ENCODE measurements at places on chromosomes 5 and 9.
A peak's percentile ranks its signal among the peaks of the same experiment; 100 is the strongest.

DNA sequence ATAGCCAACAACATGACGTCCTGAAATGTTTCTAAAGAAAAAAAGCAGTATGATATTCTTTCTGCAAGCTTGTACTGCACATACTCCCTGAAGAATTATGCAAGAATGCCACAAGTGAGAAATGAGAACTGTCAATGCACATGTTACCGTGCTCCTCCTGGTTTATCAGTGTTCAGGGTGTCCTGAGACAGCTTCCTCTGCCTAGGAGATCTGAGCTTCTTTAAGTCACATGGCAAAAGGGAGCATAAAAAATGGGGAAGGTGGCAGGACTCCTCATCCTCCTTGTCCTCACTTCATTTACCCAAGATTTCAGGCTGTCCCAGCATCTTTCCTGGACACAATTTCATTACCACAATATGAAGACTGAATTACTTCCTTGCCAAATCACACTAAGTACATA, 238.2 kb downstream of the GLIS3 start:
- DNase-seq, result no peak

DNA sequence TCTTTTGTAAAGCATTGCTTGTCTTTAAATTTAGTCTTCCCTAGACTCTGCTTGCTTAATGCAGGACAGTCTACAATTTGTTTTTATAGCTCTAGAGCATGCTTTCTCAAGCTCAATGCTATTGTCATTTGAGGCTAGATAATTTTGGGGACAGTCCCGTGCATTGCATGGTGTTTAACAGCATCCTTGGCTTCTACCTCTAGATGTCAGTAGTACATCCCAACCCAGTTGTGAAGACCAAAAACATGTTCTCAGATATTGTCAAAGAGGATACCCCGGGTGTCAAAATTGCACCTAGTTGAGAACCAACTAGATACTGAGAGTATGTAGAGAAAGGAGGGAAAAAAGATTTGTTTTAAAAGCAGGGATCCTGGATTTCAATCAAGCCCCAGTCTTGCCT, 277.5 kb downstream of the CEMIP2 start:
- DNase-seq, result no peak

GRCh38 chr9:115553060-115553773, 435.3 kb upstream of the TNC start:
- no peak for DNase-seq

GRCh38 chr5:141223112-141223783, at the start of gene PCDHB14:
TSS of gene PCDHB14 (plus strand) at chr5:141223343. CDS start at chr5:141223506, 163 bp downstream.
- DNase-seq, result no peak

- no peak for DNase-seq
Observed at GRCh38 chr5:43498581-43498980, 14.9 kb upstream of the TMEM267 start.

DNA sequence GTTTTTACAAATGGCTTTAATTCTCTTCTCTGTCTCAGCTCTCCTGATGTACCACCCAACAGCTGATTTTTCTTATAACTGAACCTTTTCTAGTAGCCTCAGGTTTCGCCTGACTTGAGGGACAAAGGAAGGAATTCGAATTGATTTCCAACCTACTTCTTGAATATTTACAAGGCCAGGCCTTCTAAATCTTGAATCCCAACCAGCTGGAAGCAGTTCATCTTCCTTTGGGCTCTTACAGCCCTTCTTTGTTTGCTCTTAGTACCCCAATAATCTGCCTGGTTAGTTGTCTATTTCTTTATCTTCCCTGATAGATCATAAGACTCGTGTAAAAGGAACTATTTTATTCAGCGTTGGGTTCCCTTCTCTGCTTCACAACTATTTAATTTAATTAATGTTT, 95.9 kb downstream of the NLN start:
- no peak for DNase-seq

DNA sequence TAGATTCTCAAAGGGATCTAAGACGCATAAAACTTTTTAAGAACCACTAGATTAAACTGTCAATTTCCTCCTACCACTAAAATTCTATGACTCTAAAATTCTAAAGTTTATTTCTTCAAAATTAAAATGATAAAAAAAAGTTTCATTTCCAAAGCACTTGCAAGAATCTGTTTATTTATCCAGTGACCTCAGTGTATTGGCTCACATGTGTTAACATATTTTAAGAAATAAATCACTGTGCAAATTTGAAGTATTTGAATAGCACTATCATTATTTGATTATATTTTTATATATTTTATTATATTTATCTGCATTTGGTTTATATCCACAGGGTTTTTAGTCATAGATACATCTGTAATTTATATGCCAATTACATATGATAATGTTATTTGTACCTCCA, 62.2 kb upstream of the SLC12A2 start:
- no peak for DNase-seq

GRCh38 chr5:14118551-14119320, 24.4 kb upstream of the TRIO start:
- DNase-seq, result no peak

- DNase-seq, result no peak
Observed at GRCh38 chr5:139847091-139847490, 51.5 kb downstream of the PSD2 start.

DNA sequence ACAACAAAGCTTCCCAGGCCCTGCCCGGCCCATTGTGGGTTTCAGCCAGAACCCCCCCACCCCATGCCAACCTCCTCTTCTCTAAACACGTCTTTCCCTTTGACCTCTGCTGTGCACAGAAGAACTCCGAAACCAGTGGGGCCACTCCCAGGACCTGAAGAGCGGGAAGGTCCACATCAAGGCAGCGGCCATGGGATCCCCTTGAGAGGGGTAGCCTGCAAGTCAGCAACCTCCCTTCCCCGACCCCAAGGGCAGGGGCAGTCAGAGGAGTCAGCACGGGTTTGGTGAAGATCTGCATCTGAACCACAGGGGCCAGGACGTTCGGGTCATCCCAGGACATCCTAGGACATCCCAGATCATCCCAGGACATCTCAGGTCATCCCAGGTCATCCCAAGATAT, 379.9 kb upstream of the IRX4 start:
- no peak for DNase-seq

GRCh38 chr5:43231977-43232376, 40.0 kb downstream of the NIM1K start:
- no peak for DNase-seq

DNA sequence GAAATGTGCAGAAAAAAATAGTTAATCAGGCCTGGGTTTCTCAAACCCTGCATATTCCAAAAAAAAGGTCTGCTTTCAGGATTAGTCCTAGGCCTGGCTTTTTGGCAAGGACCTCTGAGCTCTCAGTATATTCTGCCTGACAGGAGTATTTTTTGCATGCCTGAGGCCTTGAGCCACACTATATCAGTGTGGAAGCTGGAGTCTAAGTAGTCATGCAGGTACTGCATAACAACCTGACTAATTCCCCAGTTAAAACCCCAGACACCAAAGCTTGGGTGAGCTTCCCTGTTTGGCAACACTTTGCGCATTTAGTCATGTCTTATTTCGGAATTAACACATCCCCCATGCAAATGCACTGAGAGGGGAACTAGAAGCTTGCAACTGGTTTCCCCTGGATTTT, 359.5 kb downstream of the CETN3 start:
- no peak for DNase-seq

GRCh38 chr5:39301406-39301805, 62.9 kb downstream of the C9 start:
- DNase-seq, result no peak

DNA sequence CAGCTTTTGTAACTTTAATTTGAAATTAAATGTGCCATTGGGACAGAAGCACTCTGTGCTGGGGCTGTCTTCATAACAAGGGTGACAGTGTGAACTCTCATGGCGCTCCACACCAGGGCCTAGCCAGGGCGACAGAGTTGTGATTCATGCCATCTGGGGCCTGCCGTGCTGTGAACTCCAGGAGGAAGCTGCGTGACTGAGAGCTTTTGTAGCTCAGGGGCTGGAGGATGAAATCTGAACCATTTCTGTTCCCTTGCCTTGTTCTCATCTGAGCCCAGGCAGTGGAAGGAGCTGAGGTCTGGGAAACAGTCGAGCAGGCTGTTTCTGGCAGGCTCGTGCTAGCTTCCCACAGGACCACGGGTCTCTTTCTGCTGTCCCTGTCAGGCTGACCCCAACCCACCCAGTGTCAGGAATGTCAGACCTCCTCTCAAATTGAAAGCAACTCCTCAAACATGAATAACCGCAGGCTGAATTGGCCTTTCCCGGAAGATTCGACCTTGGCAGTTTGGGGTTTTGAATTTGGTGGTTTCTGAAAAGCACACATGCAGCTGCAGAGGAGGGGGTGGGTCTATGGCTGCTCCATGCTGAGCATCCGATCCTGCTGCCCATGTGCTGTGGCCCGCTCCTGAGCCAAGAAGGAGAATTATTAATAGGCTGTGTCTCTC, 69.2 kb upstream of the RPS23 start:
- no peak for DNase-seq

- DNase-seq, result no peak
Observed at GRCh38 chr5:139708877-139709581, 60.9 kb downstream of the CXXC5 start.

DNA sequence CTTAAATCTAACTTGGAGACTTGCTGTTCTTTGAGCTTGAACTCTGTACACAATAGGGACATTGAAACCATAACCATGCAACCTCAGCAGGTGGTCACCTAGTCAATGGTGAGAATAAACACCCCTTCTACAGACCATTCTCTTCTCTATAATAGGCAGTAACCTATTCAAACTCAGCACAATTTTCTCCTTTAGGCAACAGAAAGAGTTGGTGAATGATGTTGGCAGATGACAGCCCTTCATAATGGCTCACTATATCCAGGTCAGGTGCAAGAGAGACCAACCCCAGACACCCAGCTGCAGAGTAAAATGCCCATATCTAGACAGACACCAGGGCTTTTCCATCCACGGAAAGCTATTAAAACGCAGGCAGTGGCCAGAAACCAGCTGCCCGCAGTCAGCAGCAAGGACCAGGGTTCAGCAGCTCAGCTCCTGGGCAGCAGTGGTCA, 106.7 kb downstream of the SERINC5 start:
- no peak for DNase-seq

DNA sequence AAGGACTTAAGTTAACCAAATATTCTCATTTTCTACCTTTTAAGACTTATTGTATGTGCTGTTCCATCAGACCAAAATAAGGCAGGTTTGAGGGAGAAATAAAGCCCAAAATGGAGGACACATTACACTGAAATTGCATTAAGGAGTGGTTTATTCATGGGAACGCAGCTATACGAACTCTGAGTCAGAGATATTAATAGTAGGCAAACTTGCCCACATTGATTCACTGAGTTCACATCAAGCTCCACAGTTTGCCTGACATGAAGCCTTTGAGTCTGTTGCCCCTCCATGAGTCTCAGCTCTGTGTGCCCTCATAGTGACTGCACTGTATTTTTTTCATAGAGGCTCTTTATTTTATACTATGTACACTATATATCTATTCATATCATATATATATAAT, 135.0 kb upstream of the SNX2 start:
- DNase-seq, result no peak

- peak; percentile 20 for DNase-seq
Observed at GRCh38 chr5:112923148-112923917, 1.3 kb upstream of the REEP5 start.

GRCh38 chr5:40402007-40402364, 277.7 kb upstream of the PTGER4 start:
- DNase-seq, result no peak

- DNase-seq, result no peak
Observed at GRCh38 chr5:58795327-58795726, 212.5 kb downstream of the RAB3C start.

DNA sequence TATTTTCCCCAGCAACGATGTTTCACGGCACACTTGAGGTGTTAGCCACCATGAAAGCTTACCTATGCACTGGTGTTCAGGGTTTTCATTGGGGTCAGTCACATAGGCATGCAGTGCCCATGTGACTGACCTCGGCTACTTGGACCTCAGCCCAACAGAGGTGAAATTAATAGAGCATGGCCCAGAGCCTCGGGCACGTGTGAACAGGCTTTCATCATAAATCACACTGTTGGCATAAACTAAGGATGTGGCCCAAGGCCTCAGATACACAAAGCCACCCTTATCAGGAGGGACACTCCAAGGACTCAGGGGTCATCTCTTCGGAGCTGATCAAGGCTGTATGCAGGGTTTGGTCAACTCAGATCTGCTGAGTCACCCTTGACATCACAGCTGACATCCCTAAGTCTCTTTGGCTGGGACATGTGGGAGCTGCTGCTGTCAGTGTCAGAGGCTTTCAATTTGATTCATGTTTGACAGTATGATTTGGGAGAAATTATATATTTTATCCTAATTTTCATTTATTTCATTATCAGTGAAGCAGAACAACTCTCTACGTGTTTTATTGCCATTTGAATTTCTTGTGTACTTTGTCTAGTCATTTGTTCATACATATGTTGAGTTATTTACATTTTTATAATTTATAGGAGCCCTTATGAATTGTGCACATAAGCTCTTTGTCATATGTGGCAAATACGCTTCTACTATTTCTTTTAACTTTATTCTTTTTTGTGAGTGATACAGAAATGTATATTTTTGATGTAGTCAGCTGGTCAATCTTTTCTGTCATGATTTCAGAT, 59.7 kb upstream of the ANKRD33B start:
- no peak for DNase-seq

GRCh38 chr5:131280417-131280816, 16.6 kb downstream of the CDC42SE2 start:
- no peak for DNase-seq

DNA sequence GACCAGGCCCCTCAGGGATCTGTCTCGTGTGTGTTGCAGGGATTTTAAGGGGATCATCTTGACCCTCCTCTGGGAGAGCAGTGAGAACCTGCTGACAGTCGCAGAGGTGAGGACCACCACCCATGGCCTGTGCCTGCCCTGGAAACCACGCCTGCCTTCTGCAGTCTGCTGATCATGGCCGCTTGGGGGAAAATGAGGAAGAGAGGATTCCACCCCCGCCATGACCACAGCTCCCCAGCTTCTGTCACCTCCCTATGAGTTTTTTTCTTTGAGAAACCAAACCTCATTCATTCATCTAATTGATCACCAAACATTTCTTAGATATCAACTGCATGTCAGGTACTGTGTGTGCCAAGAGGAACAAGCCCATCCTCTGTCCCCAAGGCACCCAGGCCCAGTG, 46.3 kb upstream of the TDRD7 start:
- no peak for DNase-seq

- DNase-seq, result no peak
Observed at GRCh38 chr9:85182383-85182782, 512.9 kb downstream of the NTRK2 start.

GRCh38 chr5:3893975-3894374, 298.3 kb downstream of the IRX1 start:
- DNase-seq, result no peak

DNA sequence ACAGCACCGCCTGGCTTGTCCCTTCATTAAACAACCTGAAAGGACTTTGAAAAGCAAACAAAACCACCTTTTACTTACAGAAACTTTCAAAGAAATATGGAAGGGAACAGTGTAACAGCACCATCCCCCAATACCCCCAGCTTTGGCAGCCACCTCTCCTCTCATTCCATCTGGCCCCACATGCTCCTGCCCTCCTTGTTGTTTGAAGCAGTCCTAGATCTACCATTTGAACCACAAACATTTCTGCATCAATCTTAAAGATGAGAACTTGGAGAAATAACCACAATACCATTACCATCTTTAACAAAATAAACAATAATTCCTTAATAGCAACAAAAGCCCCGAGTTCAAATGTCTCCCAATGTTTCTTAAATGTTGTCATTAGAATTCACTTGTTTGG, 17.8 kb upstream of the COL15A1 start:
- DNase-seq, result no peak

GRCh38 chr5:54873691-54874090, 111.7 kb downstream of the ESM1 start:
- DNase-seq, result no peak

- no peak for DNase-seq
Observed at GRCh38 chr5:159448-160172, 31.7 kb upstream of the LRRC14B start.

- no peak for DNase-seq
Observed at GRCh38 chr5:177306674-177307543, 3.3 kb downstream of the PRELID1 start.
